H4 (cell line): ENCODE measurements at places on chromosomes 7 and 10.
A peak's percentile ranks its signal among the peaks of the same experiment; 100 is the strongest.

DNA sequence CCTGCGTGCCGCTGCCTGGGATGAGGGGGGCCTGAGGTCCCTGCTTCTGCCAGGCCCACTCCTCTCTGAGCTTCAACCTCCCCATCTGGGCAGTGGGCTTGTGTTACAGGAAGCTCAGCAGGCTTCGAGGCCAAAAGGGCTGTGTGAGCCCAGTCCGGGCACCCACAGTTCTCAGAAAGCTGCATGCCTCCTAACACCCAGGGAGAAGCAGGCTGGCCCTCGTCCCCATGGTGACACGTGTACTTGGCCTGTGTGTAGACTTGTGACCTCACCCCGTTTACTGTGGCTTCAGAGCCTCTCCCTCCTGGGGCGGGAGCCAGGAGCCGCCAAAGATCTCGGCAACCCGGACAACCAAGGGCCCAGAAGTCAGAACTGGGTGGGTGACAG, 2.2 kb upstream of the GRIFIN start:
- DNase-seq, result peak; percentile 85

GRCh38 chr10:48898426-48898825, 41.2 kb downstream of the LRRC18 start:
- no peak for DNase-seq

- no peak for DNase-seq
These were observed 35.6 kb downstream of the CDH23 start for GRCh38 chr10:71432101-71432905.

GRCh38 chr10:93065675-93066543, 5.3 kb downstream of the CYP26C1 start:
- no peak for DNase-seq

DNA sequence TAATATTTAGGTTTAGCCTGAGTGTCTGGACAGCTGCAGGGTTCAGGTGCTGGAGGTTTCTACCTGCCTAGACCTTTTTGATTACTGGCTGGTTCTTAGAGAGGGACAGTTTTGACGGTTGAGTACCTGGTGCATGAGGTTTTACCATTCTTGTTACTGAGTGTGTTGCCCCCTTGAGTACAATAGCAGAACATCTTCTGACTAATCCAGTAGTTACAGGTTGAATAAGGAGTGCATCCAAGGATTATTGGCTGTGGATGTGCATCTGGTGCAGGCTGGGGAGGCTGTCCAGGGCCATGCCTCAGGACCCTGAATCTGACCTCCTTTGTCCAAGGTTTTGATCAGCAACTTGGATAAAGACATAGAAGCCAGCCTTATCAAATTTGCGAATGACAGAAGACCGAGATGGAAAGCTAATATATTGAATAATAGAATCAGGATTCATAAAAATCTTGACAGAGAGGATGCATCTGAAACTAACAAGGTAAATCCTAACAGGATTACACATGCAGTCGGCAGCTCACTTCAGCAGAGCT, 23.1 kb downstream of the PLPP4 start:
- no peak for DNase-seq

GRCh38 chr10:19302117-19302516, 253.5 kb downstream of the MALRD1 start:
- DNase-seq, result peak; percentile 31

GRCh38 chr7:77651575-77652162, 44.6 kb upstream of the RSBN1L start:
- DNase-seq, result peak; percentile 18

- DNase-seq, result peak; percentile 54
These were observed 12.7 kb downstream of the CHN2 start for GRCh38 chr7:29207162-29207801.

DNA sequence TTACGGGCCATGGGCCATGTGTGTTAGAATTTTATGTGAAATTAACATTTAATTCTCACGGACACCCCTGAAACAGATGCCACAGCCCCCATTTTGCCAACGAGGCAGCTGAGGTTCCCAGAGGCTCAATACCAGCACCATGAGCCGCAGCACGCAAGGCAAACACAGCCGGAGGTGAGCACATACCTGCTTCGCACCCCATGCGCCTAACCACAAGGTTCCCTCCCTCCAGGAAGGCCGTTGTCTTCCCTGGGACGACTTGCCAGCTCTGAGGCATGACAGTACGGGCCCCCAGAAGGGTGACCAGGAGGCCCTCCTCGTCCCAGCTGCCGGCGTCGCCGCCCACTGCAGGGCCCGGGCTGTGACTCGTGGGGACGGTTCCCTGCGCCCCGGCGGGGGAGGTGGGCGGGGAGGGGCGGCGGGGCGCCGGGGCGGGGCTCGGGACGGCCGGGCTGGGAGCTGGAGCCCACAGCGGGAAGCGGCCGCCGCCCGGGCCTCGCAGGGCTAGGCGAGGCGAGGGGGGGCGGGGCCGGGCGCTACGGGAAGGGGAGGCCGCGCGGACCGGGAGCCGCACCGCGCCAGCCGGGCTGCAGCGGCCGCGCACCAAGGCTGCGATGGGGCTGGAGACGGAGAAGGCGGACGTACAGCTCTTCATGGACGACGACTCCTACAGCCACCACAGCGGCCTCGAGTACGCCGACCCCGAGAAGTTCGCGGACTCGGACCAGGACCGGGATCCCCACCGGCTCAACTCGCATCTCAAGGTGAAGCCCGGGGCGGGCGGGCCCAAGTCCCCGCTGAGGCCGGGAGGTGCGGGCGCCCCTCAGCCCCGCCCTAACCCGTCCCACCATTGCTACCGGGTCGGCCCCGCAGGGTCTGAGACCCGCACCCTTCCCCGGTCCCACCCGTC, at the start of gene CAV2:
TSS of gene CAV2 (plus strand) at position 571 of the 910 bp plus-strand sequence. CDS start at position 615, 44 bp downstream.
- DNase-seq, result peak; percentile 44

DNA sequence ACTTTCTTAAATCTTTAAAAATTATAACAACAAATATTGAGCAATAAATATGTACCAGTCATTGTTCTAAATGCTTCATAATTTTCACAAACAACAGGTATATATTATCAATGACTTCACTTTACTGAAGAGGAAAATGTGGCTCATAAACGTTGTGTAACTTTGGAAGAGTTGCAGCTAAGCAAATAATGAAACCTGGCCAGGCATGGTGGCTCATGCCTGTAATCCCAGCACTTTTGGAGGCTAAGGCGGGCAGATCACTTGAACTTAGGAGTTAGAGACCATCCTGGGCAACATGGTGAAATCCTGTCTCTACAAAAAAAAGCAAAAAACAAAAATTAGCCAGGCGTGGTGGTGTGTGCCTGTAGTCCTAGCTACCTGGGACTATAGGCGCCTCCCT, 71.9 kb upstream of the AMPH start:
- DNase-seq, result no peak

DNA sequence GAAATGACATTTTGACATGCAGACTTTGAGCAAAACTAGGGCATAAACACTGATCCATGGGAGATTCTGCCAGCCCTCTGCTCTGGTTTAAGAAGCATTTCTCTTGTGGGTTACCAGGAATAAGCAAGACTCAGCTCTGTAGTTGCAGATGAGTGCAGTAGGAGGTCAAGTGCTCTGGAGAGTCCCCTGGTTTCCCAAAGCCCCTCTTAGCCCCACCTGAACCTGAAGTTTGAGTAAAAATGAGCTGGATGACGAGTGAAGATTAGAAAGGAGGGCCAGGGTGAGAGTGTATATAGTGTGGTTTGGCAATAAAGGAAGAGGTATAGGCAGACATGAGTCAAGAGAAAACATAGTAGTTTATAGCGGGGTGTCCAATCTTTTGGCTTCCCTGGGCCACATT, 220.3 kb downstream of the ARL4A start:
- no peak for DNase-seq

GRCh38 chr7:2126621-2127020, 106.1 kb downstream of the MAD1L1 start:
- DNase-seq, result no peak

DNA sequence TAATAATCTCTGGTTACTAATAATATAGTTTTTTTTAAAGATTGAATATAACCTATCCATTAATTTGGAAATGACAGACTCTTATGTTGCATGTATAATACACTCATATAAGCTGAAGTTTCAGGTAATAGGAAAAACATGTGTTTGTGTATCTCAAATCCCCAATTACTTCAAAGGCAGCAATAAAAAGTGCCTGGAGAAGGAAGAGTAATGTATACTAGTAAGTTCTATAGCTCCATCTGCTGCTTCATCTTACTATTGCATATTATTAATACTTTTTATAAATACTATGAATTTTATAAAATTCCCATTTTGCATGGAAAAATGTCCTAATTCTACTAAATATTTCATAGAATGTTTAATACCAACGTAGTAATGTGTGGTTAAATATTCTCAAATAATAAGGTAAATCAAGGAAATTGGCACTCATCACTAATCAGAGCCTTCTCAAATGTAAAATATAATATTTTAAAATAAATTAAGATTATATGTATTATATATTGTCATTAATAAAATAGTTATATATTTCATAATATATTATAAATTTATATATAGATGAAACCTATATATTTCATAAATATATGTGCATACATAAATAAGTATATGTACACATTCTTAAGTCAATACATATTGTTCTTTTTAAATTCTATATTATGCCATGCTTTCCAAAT, 311.9 kb downstream of the HGF start:
- DNase-seq, result peak; percentile 78

DNA sequence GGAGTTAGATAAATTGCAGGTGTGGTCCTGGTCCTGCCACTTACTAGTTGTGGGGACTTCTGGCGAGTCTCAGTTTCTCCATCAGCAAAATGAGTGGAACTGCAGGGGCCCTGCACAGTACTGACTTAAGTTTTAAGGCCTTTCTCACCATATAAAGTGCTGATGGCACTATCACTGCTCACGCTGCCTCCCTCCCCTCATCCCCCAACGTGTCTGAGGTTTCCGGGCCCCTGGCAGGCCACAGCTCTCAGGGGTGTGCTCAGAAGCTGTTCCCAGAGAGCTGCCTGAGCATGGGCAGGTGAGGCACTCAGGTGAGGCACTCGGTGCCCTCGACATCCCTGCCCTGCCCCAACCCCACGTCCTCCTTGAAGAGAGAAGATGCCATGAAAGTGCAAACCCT, 74.2 kb downstream of the VOPP1 start:
- DNase-seq, result no peak

GRCh38 chr7:48933549-48934085, 9.3 kb downstream of the CDC14C start:
- no peak for DNase-seq

DNA sequence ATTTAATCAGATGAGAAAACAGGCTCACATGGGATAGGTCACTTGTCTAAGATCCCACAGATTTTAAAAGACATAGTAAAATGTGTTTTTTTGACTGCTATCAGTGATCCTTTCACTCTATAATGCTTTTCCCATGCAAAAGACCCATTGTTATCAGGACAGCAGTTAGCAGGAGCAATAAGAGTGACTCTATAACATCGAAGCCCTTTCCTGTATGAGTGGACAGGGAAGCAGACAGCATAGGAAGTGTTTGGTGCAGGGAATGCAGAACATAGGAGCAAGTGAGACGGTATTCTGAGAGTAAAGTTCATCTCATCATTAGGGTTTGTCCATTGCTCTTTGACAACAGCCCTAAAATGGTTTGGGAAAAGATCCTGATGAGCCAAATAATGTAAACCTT, 68.5 kb downstream of the SLC25A13 start:
- no peak for DNase-seq

DNA sequence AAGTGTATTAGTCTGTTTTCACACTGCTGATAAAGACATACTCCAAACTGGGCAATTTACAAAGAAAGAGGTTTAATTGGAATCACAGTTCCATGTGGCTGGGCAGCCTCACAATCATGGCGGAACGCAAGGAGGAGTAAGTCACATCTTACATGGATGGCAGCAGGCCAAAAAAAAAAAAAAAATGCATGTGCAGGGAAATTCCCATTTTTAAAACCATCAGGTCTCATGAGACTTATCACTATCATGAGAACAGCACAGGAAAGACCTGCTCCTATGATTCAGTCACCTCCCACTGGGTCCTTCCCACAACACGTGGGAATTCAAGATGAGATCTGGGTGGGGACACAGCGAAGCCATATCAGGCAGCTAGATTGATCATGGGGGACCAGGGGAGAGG, 136.8 kb downstream of the EXOC4 start:
- DNase-seq, result no peak

GRCh38 chr10:26481914-26482550, 43.9 kb downstream of the APBB1IP start:
- no peak for DNase-seq

DNA sequence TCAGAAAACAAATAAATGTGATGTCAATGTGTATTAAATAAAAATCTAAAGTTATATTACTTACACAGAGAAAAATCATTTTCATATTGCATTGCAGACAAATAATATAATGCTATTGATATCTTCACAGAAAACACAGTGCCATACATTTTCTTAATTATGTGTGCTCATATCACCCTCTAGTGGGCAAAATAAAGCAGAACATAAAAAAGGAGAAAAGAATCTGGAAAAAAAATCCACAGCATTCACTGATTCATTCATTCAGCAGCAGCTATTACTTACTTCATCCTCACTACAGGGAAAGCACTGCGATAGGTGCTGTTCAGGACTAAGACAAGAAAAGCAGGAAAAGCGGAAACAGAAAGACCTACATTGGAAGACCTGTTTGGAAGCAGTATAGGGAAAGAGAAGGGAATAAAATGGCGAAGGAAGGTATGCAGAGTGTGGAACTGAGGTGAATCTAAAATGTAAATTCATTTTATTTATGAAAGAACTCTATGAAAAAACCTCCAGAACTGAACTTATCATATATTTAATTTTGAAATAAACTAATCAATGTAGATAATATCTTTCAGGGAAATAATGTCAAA, 73.2 kb downstream of the POT1 start:
- peak; percentile 31 for DNase-seq

GRCh38 chr10:71921324-71922027, 42.7 kb upstream of the CHST3 start:
- DNase-seq, result no peak

- DNase-seq, result no peak
These were observed 34.0 kb upstream of the EZH2 start for GRCh38 chr7:148918058-148918596.

DNA sequence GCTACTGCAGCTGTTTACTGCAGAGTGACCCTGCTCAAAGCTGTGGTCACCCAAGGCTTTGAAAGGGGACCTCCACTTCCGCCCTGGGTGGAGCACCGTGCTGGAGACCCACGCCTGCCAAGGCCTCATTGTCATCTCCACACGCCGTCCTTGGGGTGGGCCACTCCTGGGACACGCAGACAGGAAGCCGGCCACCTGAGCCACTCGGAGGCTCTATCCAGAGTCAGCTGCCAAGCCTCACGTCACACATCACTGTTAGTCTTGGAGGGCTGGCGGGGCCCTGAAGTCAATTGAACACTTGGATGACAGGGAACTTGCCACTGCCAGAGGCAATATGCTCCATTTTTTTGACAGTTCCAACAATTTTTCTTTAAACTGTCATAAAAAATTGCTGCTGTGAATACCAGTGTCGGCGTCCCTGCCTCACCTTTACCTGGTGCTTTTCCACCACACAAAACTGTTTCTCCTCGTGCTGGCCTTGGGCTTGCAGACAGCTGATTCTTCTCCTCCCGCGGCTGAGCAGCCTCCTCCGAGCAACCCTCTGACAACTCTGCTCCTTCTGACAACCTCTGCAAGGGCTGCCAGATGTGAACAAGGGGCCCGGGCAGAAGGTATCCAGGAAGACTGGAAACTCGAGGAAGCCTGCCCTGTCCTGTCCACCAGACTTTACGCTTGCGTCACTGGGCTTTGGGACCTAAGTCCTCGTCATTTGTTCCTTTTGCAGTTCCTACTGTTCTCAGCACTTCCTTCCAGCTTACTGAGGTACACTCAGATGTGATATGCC, 81.9 kb downstream of the EGFR start:
- DNase-seq, result peak; percentile 78

GRCh38 chr10:9895453-9895852, 1122.2 kb upstream of the CELF2 start:
- DNase-seq, result no peak

- DNase-seq, result no peak
These were observed 14.1 kb upstream of the DUSP5 start for GRCh38 chr10:110483633-110484032.
